Progenitor cell of endocrine pancreas (in vitro differentiated cells): ENCODE measurements at places on chromosomes 3 and 15. TPM values are rescaled to one million over a fixed set of nuclear protein-coding genes. Genes with fewer than 3 reads are reported as not detected.

DNA sequence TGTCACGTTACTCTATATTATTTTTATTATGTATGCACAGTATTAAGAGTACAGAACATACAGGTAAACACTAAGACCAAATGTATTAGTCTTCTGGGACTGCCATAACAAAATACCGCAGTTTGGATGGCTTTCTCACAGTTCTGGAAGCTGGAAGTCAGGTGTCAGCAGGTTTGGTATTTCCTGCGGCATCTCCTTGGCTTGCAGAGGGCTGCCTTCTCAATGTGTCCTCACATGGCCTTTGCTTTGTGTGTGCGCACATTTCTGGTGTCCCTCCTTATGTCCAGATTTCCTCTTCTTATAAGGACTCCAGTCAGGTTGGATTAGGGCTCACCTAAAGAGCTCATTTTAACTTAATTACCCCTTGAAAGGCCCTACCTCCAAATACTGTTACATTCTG is 53.8 kb upstream of the CPOX start:
- no peak overlapping the region for H3K27ac ChIP-seq
- no peaks in the 10 kb centered on the region for H3K27me3 ChIP-seq
- no peak overlapping the region for H3K4me3 ChIP-seq
- no peaks in the 10 kb centered on the region for H3K36me3 ChIP-seq
- no peaks in the 10 kb centered on the region for H3K4me1 ChIP-seq
- DNase-seq, result no peak

DNA sequence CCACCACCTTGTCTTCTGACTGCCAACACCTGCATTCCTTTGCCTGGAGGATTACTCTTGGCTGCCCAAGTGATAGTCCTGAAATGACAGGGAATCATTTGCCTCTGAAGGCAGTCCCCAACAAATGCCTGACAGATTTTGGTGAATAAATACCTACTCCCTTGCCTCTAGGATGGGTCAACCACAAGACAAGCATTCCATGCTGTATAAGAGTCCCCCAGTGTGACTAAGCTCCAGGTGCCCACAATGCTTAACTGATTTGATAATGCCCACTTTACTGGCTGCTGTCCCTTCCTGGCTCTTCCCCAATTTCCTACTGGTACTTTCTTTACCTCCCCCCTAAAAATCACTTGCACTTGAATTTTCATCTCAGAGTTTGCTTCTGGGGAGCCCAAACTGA is 14.8 kb downstream of the THRB start:
- H3K27me3 ChIP-seq, result peaks cover 3% of the 10 kb centered on the region
- H3K36me3 ChIP-seq, result peaks cover 4% of the 10 kb centered on the region
- peaks cover 5% of the 10 kb centered on the region for H3K4me1 ChIP-seq

DNA sequence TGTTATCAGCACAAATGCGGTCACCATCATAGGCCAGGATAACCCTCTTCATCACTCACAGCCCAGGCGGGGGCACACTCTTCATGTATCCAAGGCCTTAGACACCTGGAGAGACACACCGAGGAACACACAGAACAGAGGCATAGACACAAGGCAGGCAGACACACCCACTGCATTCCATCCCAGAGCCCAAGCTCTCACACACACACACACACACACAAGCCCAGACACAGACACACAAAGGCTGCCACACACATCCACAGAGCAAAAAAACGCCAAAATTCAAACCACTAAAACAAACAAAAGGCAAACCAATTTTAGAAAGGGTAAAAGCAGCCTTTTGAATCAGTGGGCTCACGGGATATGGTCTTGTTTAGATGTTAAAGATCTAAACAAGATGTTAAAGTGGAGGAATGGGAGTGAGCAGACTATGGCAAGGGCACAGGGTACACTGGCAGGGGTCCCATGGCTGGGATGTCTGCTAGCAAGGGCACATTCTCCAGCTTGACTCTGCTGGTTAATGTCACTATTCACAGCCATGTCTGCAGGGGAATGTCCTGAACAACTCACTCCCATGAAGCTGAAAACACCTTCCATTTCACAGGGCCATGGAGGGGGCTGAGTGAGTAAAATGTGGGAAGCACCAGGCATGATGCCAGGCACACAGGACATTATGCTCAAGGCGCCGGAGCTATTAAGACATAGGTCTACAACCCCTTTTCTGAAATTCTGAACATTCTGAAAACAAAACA is 14.9 kb upstream of the CRABP1 start:
- no peaks in the 10 kb centered on the region for H3K36me3 ChIP-seq
- peaks cover 17% of the 10 kb centered on the region for H3K4me1 ChIP-seq
- H3K4me3 ChIP-seq, result no peak overlapping the region
- H3K27me3 ChIP-seq, result peaks cover 47% of the 10 kb centered on the region

GRCh38 chr15:55366981-55367380 is 41.2 kb downstream of the CCPG1 start:
- no peaks in the 10 kb centered on the region for H3K27me3 ChIP-seq
- peaks cover 14% of the 10 kb centered on the region for H3K36me3 ChIP-seq
- peaks cover 1% of the 10 kb centered on the region for H3K4me1 ChIP-seq
- no peak overlapping the region for H3K4me3 ChIP-seq
- DNase-seq, result no peak
- H3K27ac ChIP-seq, result no peak overlapping the region

DNA sequence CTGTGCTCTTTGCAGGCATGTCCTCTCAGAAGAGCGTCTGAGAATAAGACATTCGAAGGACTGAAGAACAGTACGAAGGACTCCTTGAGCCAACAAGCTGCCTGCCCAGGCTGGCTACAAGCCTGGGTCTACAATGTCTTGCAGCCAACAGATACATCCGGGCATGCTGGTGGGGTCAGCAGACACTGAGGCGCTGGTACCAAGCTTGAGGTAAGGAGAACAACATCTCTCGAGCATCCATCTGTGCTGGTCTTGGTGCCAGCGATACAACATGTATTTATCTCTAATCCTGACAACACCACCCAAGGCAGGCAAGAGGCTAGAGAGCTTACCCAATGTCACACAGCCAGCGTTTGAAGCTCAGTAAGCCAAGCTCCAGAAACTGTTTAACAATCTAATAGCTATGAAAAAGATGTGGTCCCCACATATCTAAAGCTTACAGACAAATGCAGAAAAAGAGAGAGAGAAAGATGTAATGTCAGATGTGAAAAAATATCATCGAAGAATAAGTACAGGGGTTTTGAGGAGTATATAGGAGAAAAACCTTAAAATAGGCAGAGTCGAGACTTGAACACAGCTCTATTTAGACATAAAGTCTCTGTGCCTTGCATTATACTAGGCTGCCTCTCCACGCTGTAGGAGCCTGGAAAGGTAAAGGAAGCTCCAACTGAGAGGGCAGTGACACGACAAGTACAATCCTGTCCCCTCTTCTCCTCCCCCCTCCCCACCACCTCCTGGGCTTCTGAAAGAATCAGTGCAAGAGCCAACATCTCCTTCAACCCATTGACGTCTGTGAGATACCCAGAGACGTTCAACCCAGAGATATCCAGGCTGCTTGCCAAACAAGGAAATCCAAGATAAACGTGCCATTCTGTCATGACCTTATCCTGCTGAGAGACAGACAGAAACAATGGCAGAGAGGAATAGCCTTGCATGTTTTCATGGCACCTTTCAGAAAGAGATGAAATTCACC is 39.4 kb downstream of the WWTR1 start:
- no peak for DNase-seq
- H3K27me3 ChIP-seq, result no peaks in the 10 kb centered on the region
- H3K4me3 ChIP-seq, result no peak overlapping the region

- H3K27ac ChIP-seq, result peak overlapping the region; percentile 35
- H3K27me3 ChIP-seq, result peaks cover 48% of the 10 kb centered on the region
- H3K4me1 ChIP-seq, result peaks cover 16% of the 10 kb centered on the region
- H3K36me3 ChIP-seq, result no peaks in the 10 kb centered on the region
Observed at GRCh38 chr15:96720251-96720650, 389.8 kb downstream of the NR2F2 start.

- no peak for DNase-seq
- no peak overlapping the region for H3K4me3 ChIP-seq
- peaks cover 14% of the 10 kb centered on the region for H3K36me3 ChIP-seq
- H3K27me3 ChIP-seq, result no peaks in the 10 kb centered on the region
- H3K4me1 ChIP-seq, result peaks cover 11% of the 10 kb centered on the region
Observed at GRCh38 chr15:77457191-77457904, 36.7 kb downstream of the HMG20A start.

GRCh38 chr3:66380200-66380932 is 120.5 kb downstream of the LRIG1 start:
- H3K4me3 ChIP-seq, result no peak overlapping the region
- H3K36me3 ChIP-seq, result peaks cover 46% of the 10 kb centered on the region
- DNase-seq, result no peak
- H3K4me1 ChIP-seq, result no peaks in the 10 kb centered on the region
- H3K27ac ChIP-seq, result no peak overlapping the region
- no peaks in the 10 kb centered on the region for H3K27me3 ChIP-seq

Gene FEZF2
- not detected in 2 replicates for total RNA-seq

Gene SYNM
- total RNA-seq, result 1.1 TPM in 2 replicates

Gene MCCC1
- 32.2 and 32.5 TPM in 2 replicates for total RNA-seq

Gene MYH15
- total RNA-seq, result 0.91 and 0.96 TPM in 2 replicates
